ENCODE measurements at places on chromosomes 3 and 15.

GRCh38 chr3:67529915-67530314 is 124.5 kb downstream of the SUCLG2 start:
- DNase-seq: no peak

DNA sequence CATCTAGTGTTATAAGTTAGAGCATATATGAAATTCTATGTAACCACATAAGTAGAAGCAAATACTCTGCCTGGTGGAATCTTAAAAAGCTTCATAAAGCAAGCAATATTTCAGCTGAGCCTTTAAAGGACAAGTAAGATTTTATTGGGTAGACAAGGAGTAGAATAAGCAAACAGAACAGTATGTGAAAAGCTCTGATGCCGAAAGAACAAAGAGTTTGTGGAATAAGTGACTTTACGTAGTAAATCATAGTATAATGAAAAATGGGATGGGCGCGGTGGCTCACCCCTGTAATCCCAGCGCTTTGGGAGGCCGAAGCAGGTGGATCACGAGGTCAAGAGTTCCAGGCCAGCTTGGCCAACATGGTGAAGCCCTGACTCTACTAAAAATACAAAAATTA is 9.9 kb downstream of the EAF2 start:
- DNase-seq: no peak

GRCh38 chr3:32397941-32398340 is 6.3 kb downstream of the CMTM7 start:
- no peak for DNase-seq

- no peak for DNase-seq
These were observed at the start of gene IGSF10 for GRCh38 chr3:151460774-151461450. Gene IGSF10, minus strand, starts transcription at chr3:151461061. Its CDS starts 2,352 bp downstream, at chr3:151458709.

DNA sequence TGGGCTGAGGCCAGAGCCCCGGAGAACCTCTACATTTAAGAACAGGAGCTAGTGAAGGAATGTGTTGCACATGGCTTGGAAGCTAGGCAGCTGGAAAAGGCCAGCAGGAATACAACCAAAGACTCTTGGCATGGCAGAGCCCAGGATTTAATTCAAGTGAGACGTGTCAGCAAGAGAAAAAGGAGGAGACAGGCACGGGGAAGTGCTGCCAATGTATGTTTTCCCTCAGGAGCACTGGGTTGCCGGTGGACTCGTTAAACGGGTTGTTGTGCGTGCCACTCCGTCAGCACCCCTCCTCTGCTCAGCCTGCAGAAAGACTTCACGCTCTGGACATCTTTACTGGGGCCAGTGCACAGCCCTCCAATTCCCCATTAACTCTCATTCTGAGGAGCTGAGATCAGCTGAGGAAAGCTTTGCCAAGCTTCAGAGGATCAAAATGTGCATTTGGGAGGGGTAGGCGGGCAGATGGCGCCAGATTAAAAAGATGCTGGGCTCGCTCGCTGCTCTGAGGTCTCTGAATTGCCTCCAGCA is 103.7 kb downstream of the PDZRN3 start:
- DNase-seq: peak; percentile 84

- no peak for DNase-seq
These were observed 100.0 kb downstream of the ZMAT3 start for GRCh38 chr3:178971614-178972013.
